ENCODE measurements at places on chromosomes 13 and 19.
A peak's percentile ranks its signal among the peaks of the same experiment; 100 is the strongest.

DNA sequence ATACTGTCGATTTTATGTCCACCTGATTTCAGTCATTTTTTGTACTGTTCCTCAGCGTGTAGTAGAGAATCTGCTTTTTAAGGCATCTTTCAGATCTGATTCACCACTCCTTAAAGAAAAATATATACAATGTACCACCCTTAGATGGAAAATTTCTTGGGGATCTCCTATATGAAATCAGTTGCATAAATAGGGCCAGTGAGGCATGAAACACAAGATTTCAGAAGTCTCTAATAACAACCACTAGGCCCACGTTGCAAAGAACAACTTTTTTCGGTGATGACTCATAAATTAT, 1.4 kb downstream of the USP12 start:
- DNase-seq: peak; percentile 71

DNA sequence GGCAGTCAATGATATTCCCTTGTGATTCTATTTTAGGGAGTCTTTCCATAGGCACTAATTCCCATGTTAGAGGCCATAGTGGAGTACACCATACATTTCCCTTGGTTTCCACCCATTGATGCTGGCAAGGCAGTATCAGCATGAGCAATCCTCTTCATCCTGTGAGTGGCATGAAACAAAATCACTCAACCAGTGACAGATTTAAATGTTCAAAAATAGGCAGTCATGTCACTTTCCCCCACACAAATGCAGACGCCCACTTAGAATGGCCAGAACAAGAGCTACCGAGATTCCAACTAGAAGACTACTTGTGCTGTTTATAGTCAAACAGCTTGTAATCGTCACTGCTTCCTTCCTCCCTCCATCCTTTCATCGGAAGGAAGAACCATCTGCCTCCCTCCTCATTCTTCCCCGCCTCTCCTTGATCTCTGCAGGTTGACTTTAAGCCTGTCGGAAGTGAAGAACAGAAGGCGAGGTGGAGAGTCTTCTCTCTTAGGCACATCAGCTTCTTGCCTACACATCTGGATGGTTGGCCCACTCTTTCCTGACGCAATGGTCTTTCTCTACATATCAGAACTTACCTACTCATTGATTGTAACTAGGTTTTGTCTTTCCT, 22.6 kb downstream of the RASL11A start:
- no peak for DNase-seq

DNA sequence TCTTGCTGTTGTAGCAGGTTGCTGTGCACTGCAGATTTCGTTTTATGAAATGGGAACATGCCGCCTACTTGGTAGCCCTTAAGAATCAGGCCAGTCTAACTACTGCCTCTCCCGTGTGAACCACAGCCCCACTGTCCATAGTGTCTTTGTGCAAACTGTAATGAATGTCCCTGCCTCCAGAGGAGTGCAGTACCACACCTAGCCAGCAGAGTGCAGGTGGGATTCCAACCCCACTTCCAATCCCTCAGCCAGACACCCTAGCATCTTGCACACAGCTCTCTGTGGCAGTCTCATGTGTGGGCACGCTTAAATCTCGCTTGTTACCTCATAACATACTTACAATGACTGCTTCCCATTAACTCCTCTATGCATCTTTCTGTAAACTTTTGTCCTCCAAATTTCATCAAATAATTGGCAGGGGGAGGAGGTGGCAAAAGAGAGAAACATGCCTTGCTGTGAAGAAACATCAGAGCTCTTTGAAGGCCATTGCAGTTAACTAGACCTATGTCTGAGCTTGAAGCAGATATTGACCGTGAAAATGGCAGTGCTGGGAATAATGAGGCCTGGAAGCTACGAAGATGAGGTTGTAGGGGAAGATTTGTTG, 47.2 kb downstream of the ZAR1L start:
- no peak for DNase-seq

- no peak for DNase-seq
Measured at GRCh38 chr13:29959086-29959485, 108.7 kb upstream of the UBL3 start.

- no peak for DNase-seq
Measured at GRCh38 chr13:52862358-52863206, 14.1 kb upstream of the PCDH8 start.

- DNase-seq: peak; percentile 29
Measured at GRCh38 chr13:82800391-82800790, 1081.9 kb downstream of the SLITRK1 start.

DNA sequence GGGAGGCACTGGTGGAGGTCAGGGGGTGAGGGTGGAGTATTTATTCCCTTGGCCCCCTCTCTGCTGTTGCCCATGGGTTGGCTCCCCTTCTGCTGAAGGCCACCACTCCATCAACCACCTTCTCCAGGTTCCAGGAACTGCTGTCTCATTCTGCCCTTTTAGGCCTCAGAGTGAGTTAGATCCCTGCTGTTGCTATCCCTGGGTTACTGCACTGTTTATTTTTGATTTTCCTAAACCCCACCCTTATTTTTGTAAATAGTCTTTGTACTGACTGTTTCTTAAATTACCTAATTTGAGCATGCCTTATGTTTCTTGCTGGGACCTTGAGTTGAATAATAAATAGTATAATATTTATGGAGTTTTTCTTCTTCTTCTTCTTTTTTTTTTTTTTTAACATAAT, 132.8 kb downstream of the RGCC start:
- DNase-seq: peak; percentile 56

DNA sequence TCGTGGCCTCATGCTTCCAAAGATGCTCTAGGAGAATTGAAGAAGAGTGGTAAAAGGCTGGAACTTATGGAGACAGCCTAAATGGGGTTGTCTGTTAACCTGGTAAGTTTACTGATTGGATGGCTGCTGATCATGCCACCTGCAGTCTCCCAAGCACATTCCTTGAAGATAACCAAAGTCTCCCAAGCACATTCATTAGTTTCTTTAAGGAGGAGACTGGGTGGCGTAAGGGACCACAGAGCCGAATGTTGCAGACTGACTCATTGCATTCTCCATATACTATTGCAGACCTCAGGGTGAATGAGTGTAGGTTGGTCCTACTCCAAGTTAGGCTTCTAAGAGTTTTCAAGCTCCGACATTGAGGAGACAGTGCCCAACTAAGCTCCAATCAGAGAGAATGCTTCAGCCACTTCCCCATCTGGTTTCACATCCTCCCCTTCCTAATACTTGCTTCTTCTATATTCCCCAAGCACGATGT, at the start of gene IGFL3:
IGFL3 (minus strand) TSS at position 51 of the 478 bp plus-strand sequence; CDS start at position 12, 39 bp downstream.
- no peak for DNase-seq

DNA sequence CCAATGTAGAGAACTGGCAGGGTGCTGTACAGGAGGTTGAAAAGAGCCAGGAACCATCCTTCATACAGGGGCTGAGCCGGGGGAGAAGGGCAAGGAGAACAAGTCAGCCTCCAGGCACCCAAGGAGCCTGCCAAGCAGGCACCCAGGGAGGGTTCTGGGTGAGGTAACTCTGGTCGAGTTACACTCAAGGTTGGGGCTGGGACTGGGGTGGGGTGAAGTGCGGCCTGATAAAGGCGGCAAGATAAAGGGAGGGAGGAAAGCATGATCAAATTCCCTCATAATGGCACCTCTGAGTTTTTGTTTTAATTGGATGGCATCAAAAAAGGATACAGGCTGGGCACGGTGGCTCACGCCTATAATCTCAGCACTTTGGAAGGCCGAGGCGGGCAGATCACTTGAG, 25.0 kb downstream of the ATP8B3 start:
- no peak for DNase-seq

GRCh38 chr13:20901668-20902437, 693 bp downstream of the XPO4 start:
- peak; percentile 8 for DNase-seq

- no peak for DNase-seq
Measured at GRCh38 chr13:43134868-43135267, 111.5 kb downstream of the DNAJC15 start.

DNA sequence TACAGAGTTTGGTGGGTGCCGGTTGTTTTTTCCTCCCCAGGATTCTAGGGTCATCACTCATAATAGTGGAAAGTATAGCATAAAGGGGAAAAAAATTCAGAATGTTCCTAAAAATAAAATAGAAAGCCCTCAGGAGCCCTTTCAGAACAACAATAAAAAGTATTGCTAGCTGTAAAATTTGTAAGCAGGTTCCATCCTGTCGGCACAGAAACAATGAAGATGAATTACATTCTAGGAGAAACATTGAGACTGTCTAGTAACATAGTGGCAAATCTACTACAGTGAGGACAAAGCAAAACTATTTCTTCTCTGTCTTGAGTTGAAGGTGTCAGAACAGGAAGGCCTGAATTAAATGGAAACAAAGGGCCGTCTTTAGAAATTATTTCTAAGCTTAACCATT, 870.7 kb downstream of the PCDH9 start:
- DNase-seq: no peak

GRCh38 chr13:48593536-48593935, 60.2 kb upstream of the CYSLTR2 start:
- no peak for DNase-seq

- DNase-seq: no peak
Measured at GRCh38 chr13:99383946-99384345, 76.7 kb upstream of the GPR183 start.

All from fibroblast of gingiva (primary cell).